ENCODE measurements at places on chromosomes 2 and 18.
A peak's percentile ranks its signal among the peaks of the same experiment; 100 is the strongest.

DNA sequence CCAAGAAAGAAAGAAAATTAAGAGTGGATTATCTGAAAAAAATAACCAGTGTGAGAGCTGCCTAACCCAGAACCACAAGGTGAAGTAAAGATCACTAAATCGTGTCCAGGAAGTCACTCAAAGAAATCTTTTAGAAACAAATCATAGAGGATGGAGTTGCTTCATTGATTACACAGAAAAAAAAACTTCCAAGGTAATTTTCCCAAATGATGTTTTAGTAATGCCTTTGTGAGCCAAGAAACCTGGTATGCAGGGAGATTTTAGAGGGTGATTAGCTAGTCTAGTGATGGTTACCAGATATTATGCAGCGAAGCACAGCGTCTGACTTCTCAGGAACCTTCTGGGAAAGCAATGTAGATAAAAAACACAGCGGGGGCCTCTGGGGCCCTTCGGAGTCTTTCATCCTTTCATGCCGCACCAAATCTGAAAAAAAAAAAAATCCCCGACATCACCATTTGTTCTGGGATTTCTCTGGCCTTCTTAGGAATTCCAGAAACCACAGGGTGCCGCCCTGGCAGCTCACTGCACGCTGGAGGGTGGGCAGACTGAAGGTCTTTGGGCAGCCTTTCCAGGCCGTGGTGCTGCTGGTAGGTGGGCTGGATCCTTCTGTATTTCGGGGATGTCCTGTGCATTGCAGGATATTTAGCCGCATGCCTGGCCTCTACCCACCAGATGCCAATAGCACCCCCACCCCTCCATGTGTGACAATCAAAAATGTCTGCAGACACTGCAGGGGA is 17.3 kb downstream of the ALPK2 start:
- DNase-seq: peak; percentile 58

GRCh38 chr2:205868773-205869333 is 186.6 kb downstream of the NRP2 start:
- DNase-seq: no peak

DNA sequence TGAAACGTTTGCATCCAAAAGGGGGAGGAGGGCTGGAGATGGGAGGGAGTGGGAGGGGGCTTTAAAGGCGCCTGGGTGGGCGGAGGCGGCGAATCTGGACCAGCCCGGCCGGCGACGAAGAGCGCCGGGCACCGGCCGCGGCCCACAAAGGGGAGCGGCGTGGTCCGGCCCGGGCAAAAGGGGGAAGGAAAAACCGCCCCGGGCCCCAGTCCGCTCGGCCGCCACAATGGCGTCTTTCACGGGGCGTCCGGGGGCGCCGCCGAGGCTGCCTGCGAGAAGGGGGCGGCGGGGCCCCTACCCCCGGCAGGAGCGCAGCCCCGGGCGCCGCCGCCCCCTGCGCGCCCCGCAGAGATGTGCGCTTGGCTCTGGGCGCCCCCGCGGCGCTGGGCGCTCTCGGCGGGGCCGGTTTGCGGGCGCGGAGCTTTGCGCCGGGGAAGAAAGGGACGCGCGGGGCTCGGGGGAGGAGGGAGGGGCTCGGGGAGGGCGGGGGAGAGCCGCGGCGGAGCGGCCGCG is 108.1 kb upstream of the KCTD1 start:
- DNase-seq: no peak

DNA sequence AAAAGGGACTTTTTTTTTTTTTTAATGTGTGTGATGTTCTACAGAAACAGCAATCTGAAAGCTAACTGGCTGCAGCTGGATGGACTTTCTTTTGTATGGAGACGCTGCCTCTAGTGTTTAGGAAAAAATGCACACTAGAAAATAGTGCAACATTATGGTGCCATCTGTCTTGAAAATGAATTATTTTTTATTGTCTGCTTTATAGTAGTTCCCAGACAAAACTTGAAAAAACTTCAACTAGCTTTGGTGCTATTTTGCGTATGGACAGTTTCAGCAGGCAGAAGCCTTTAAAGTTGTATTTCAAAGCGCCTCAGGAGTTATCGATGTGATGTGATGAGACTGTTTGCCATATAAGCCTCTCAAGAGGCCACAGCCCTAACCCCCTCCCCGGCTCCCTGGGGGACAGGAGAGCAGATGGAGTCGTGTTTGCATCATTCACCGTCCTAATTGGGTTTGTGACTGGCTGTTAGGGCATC is 86.9 kb downstream of the LTBP1 start:
- DNase-seq: peak; percentile 44

DNA sequence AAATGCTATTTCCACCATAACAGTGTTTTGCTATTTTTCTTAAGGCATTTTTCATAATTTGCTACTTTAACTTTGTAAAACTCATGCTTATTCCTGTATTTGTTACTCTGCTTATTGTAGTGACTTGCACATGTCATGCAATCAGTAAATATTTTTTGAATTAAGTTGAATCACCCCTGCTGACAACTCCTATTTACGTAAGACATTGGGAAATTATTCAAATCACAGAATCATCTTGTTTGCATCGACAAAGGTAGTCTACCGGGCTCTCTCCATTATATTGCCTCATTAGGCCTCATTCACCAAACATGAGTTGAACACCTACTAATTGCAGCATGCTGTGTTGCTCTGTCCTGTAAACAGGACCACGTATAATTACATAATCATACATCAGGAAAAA is 478.5 kb upstream of the ZEB2 start:
- no peak for DNase-seq

DNA sequence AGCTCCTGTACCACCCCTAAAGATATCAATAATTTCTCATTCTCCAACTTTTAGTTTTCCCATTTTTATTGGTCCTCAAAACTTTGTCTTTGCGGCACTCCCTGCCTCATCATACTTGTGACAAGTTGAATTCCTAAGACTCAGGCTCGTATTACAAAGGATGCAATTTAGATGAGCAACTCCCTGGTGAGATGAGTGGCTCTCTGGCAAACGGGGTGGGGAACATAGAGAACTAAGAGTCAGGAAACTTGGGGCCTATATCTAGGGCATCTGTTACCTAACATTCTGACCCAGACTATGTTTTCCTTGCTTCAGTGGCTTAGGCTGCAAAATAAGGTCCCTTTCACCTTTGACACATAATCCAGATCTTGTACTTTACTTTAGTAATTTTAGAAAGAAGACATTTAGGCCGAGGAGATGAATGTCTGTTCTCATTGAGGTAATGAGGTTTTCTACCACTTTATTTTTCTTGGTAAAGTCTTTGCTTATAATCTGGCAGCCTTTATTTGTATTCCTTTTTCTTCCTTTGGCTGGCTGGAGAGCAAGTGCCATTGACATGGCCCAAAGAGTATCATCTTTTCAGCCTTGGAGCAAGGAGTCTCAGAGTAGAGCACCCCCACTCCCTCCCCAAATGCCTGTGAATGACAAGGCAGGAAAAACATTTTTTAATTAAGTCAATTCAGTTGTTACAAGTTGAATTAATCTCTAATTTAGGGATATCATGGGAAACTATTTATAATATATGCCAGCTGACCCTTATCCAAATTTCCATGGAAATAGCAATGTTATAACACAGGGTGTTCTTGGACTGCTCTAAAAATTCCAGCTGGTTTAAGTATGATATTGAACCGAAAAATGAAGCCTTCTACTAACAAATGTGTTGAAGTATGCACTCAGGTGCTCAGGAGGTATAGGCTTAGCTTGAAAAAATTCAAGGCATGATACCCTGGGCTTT is 15.2 kb downstream of the TSPYL6 start:
- DNase-seq: peak; percentile 35

DNA sequence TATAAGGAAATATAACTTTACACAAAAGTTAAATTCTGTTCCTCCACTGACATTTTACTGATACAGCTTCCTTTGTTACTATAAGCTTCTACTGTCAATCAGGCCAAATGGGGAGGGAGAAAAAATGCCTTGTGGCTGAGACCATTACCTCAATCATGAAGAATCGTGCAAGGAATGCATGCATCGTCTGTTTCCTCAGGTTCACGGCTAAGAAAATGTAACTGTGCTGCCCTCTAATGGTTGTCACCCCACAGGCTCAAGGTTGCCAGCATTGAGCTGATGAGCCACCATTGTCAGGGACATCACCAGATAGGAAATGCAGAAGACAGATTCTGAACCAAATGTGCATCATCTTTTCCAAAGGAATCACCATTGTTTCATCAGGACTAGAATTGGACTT is 426.9 kb downstream of the CDH2 start:
- DNase-seq: peak; percentile 59

GRCh38 chr18:12515550-12515949 is 107.8 kb downstream of the PRELID3A start:
- no peak for DNase-seq

GRCh38 chr2:86225581-86225980 is 26.3 kb downstream of the MRPL35 start:
- DNase-seq: no peak

DNA sequence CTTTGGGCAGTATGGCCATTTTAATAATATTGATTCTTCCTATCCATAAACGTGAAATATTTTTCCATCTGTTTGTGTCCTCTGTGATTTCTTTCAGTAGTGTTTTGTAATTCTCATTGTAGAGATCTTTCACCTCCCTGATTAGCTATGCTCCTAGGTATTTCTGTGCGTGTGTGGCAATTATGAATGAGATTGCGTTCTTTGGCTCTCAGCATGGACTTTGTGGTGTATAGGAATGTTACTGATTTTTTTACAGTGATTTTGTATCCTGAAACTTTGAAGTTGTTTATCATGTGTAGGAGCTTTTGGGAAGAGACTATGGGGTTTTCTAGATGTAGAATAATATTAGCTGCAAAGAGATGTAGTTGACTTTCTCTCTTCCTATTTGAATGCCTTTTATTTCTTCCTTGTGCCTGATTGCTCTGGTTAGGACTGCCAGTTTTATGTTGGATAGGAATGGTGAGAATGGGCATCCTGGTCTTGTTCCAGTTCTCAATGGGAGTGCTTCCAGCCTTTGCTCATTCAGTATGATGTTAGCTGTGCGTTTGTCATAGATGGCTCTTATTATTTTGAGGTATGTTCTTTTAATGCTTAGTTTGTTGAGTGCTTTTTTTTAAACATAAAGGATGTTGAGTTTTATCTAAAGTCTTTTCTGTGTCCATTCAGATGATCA is 27.0 kb upstream of the THUMPD2 start:
- DNase-seq: no peak

GRCh38 chr2:8223695-8224346 is 458.0 kb upstream of the ID2 start:
- DNase-seq: peak; percentile 54

DNA sequence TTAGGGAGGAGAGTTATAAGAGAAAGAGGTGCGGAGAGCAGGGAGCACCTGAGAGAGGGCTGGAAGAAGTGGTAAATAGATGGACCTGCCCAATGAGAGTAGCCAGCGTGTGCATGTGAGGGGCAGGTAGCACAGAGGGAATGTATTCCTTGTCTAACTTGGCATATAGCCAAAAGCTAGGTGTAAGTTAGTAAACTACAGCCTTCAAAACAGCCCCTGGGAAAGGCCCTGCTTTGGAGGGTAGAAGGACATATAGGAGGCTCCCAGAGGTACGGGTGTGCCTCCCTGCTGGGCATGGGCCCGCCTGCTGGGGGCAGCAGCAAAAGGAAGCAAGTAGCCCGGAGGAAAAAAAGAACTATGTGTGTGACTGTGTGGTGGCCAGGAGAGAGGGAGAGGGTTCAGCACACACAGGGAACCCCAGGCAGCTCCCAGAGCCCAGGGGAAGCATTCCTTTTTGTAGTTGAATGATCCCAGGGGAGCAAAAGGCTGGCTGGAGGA is 48.0 kb downstream of the TCF7L1 start:
- DNase-seq: no peak

DNA sequence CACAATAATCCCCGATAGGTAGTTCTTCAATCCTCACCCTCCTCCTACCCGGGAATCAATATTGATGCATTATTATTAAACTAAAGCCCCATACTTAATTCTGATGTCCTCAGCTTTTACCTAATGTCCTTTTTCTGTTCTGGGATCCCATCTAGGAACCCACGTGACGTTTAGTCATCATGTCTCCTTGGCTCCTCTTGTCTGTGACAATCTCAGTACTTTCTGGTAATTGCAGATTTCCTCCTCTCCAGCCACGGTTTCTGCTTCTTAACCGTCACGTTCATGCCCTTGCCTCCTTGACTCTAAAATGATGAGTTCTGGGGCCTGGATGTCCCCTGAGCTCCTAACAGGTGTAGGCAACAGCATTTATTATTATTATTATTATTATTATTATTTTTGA is 2.9 kb upstream of the DGKD start:
- DNase-seq: no peak

GRCh38 chr2:237892984-237893595 is 33.7 kb downstream of the RAMP1 start:
- no peak for DNase-seq

DNA sequence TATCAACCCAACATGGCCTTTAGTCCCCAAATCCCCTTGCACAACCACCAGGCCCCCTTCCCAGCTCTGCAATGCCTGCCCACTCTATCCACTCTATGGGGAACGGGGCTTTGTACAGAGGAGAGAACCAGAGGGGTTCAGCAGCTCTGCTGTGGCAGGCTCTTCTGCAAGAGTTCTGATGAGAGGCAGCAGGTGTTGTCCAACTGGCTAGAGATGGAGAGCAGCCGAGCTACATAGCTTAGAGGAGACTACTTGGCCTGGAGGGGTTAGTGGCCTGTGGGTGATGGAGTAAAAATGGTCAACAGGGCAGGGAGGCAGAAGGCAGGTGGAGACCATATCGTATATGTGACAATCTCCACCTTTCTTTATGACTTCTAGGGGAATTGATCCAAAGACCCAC is 103.0 kb downstream of the QPCT start:
- DNase-seq: no peak

DNA sequence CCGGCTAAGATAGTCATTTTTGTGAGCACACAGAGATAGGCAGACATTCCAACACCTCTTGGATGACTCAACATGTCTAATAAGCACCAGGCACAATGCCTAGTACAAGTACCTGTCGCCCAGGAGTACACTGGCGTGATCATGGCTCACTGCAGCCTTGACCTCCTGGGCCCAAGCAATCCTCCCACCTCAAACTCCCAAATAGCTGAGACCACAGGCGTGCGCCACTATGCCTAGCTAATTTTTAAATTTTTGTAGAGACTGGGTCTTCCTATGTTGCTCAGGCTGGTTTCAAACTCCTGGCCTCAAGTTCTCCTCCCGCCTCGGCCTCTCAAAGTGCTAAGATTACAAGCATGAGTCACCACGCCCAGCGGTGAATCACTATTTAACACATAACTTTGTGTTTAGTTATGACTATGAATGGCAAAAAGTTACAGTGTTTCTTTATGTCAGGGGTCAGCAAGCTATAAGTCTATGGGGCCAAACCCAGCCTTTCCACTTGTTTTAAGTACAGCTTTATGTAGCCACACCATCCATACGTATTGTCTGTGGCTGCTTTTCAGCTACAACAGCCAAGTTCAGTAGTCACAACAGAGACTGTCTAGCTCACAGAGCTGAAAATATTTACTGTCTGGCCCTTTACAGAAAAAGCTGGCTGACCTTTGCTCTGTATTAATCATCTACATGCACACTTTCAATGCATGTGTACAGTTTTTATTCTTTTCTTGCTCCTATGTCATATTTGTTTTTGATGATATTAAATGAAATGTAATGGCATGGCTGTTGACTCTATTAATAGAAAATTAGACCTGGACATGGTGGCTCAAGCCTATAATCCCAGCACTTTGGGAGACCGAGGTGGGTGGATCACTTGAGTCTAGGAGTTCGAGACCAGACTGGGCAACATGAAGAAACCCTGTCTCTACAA is 18.7 kb downstream of the ORC2 start:
- no peak for DNase-seq

- DNase-seq: no peak
Measured at GRCh38 chr2:67046591-67046990, 350.5 kb upstream of the ETAA1 start.
